Gastrocnemius medialis (tissue), 4 donors: ENCODE measurements at places on chromosomes 12 and 14. TPM values are rescaled to one million over a fixed set of nuclear protein-coding genes. Genes with fewer than 3 reads are reported as not detected.

GRCh38 chr12:109559200-109559505, 14.2 kb downstream of the MMAB start:
- H3K36me3 ChIP-seq: peaks cover 31% of the 10 kb centered on the region
- no peaks in the 10 kb centered on the region for H3K4me1 ChIP-seq
- no peaks in the 10 kb centered on the region for H3K27me3 ChIP-seq

- H3K36me3 ChIP-seq: no peaks in the 10 kb centered on the region
- no peaks in the 10 kb centered on the region for H3K27me3 ChIP-seq
- H3K4me3 ChIP-seq: no peak overlapping the region
Measured at GRCh38 chr12:103334466-103334865, 161.3 kb downstream of the C12orf42 start.

GRCh38 chr12:19130224-19131024, 891 bp downstream of the PLEKHA5 start:
- H3K4me1 ChIP-seq: peaks cover 15% of the 10 kb centered on the region
- H3K27ac ChIP-seq: peak overlapping the region; percentile 67
- no peaks in the 10 kb centered on the region for H3K36me3 ChIP-seq
- no peaks in the 10 kb centered on the region for H3K27me3 ChIP-seq
- peak overlapping the region; percentile 73 for H3K4me3 ChIP-seq

The KLRB1 gene
- total RNA-seq: not detected

The FOXG1 gene
- not detected for total RNA-seq

The TMEM253 gene
- total RNA-seq: 0.35 TPM
